Muscle of back (tissue), 13 donors: ENCODE measurements at places on chromosomes 16 and 17.

DNA sequence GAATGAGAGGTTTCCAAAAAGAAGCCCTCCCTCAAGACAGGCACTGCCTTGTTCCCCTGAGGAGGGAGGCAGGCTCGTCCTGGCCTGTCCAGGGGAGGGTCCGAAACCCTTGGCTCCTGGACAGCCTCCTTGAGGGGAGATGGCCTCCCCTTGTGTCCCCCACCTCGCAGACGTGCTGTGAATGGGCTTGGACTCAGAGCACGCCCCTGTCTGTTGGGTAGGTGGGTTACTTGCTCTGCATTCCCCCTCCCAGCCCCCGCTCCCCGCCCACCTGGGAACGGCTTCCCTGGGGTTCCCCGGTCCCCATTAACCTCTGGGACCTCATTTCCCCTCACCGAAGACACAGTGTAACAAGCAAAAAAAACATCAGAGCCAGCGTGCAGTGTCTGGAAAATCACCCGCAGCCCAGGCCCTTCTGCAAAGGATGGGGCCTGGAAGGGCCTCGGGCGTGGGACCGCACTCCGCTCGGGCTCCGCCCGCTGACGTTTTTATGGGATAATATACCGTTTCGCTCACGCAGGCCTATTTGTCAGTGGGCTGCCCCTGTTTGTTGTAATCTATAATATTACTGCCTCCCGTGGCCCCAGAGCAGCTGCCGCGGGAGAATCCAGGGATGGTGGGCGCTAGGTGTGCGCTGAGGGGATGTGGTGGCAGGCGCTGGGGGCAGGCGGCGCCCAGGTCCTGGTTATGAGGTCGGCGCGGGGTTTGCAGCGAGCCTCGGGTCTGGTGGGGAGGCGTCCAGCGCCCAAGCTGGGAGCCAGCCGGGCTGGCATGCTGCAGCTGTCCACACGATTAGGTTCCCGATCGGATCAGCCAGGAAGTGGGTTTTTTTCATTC is 11.1 kb downstream of the BAHCC1 start:
- DNase-seq: no peak

DNA sequence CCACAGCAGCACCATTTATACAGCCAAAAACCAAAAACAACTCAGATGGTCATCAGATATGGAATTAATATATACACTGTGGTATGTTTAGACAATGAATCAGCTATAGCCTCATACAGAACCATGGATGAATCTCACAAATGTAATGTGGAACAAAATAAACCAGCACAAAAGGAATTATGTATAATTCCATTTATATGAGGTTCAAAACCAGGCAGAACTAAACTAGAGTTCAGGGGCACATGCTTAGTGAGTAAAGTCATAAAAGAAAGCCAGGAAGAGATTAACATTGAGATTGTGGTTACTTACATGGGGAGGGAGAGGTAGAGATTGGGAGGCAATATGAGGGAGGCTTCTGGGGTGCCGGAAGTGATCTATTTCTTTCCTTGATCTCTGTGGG is 231.1 kb downstream of the COPRS start:
- DNase-seq: no peak

GRCh38 chr16:72927199-72928089 is 120.5 kb downstream of the ZFHX3 start:
- no peak for DNase-seq

- no peak for DNase-seq
These were observed 21.1 kb downstream of the RARA start for GRCh38 chr17:40329839-40330794.

- DNase-seq: no peak
These were observed 369.7 kb upstream of the ERCC4 start for GRCh38 chr16:13550254-13550653.

- DNase-seq: no peak
These were observed 25.8 kb downstream of the LLGL2 start for GRCh38 chr17:75551266-75551665.

- no peak for DNase-seq
These were observed 9.0 kb upstream of the GGA2 start for GRCh38 chr16:23519282-23519681.
